ENCODE measurements at places on chromosomes 6 and 20. TPM values are rescaled to one million over a fixed set of nuclear protein-coding genes. Genes with fewer than 3 reads are reported as not detected.
A peak's percentile ranks its signal among the peaks of the same experiment; 100 is the strongest.

The HDGFL1 gene
- not detected for total RNA-seq

The NR2E1 gene
- total RNA-seq = not detected

The LST1 gene
- total RNA-seq = 1.1 TPM

GRCh38 chr20:13744352-13744751 lies 40.4 kb downstream of the ESF1 start:
- DNase-seq = no peak
- no peak overlapping the region for H3K27ac ChIP-seq
- H3K4me1 ChIP-seq = no peaks in the 10 kb centered on the region

GRCh38 chr6:138691595-138692057 lies 81.9 kb upstream of the CCDC28A start:
- no peaks in the 10 kb centered on the region for H3K27me3 ChIP-seq
- peak overlapping the region; percentile 97 for H3K4me3 ChIP-seq
- peaks cover 4% of the 10 kb centered on the region for H3K4me1 ChIP-seq
- DNase-seq = no peak
- H3K36me3 ChIP-seq = no peaks in the 10 kb centered on the region

All from transverse colon (tissue), 4 donors.